Astrocyte of the spinal cord (primary cell): ENCODE measurements at places on chromosomes 5 and 9.

GRCh38 chr9:114777821-114778609 is 27.8 kb downstream of the TNFSF15 start:
- no peak for DNase-seq

DNA sequence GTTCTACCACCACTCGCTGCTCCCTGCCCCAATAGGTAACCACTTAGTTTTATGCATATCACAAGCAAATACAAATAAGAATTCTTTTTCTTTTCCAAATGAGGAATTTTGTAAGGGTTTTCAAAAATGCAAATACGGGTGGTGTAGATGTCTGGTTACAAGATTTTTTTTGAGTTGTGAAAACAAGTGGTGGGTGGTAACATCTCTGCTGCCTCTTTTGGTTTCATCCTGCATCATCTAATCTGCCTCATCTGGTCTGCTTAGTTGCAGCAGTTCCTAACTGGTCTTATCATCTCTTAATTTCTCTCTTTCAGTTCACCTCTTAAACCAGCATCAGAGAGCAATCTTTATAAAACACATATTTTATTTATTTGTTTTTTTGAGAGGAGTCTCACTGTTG is 5.3 kb downstream of the NFX1 start:
- DNase-seq = no peak

DNA sequence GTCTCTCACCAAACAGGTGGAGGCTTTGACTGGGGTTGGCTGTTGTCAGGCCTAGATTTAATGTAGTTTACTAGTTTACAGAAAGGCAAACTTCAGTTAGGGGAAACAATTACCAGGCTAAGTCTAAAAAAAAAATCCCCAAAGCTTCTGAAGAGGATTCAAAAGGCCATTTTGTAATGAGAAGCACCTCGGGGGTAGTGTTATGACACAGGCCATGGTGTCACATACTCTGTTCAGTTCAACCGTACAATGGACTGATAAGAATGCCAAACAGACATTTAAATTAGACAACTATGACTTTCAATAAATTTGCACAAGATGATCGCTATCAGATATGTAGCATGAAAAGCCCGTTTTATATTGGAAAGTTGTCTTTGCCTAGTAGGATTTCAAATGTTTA is 120.1 kb upstream of the PCA3 start:
- no peak for DNase-seq

DNA sequence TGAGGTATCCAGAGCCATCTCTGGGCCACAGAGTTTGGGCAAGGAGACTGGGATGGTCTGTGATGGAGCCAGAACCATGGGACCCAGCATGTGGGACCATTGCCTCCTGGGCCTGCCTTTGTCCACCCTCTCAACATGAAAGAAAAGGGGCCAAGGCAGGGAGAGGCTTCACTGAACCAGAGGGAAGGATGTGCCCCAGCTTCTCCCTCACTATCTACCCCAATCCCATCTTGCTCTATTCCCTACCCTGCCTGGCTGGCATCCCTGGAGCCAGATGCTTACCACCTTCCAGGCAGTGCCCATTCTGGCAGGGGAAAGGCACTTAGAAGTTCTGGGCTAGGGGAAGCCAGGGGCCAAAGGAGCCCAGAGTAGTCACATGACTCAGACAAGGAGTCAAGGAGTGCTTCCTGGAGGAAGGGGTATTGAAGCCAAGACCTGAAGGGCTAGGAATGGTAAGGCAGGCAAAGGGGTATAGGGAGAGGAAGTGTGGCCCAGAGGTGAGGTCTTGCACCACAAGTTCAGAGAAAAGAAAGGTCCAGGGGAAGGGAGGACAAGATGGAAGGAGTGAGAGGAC is 9.8 kb downstream of the PDLIM4 start:
- DNase-seq = no peak

GRCh38 chr5:15168358-15168757 is 296.8 kb upstream of the ANKH start:
- no peak for DNase-seq

DNA sequence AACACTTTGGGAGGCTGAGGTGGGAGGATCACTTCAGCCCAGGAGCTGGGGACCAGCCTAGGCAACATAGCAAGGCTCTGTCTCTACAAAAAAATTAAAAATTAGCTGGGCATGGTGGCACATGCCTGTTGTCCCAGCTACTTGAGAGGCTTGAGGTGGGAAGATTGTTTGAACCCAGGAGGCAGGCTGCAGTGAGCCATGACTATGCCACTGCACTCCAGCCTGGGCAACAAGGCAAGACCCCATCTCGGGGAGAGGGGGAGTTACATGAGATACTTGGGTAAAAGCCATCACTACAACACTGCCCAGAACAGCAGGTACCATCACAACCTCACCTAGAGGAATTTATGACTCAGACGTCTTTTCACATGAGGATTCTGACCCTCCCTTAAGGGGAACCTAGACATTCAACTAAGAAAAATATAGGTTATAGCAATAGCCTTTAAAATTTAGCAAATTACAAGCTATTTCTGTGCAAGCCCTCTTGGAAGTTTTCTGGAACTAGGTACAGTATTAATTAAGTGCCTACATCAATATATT is 143.5 kb downstream of the NFIB start:
- DNase-seq = no peak

DNA sequence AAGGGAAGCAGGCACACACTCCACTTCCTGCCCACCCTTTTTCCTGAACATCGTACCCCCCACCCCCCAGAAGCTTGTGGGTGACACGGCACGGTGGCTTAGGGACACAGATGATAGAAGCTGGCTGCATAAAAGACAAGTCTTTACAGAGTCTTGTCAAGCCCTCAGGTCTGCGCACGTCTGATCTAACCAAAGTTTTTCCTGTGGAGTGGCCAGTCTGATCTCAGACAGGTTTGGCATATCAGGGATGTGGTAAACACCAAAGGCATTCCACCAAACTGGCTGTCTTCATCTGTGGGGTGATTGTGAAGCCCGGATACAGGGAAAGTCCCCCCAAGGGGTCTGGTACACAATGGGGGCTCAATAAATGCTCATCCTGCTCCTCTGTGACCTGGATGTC is 50.0 kb downstream of the CRB2 start:
- DNase-seq = no peak

DNA sequence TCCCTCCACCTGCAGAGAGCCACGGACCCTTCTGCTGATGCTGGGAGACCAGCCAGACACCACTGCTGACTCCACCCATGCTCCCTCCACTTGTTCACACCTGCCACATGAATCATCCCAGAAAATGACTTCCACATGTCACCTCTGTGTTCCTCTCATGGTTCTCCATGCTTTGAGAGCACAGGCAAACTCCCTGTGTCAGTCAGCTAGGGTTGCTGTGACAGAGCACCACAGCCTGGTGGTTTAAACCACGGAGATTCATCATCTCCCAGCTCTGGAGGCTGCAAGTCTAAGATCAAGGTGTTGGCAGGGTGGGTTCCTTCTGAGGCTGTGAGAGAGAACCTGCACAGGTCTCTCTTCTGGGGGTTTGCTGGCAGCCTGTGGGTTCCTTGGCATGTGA is 381.4 kb downstream of the GADD45G start:
- no peak for DNase-seq

GRCh38 chr5:107840592-107840991 is 169.9 kb upstream of the EFNA5 start:
- DNase-seq = no peak

GRCh38 chr9:76415154-76415553 is 20.9 kb upstream of the RFK start:
- peak; percentile 33 for DNase-seq

GRCh38 chr9:117485176-117485575 is 70.3 kb upstream of the ASTN2 start:
- peak; percentile 5 for DNase-seq

- DNase-seq = peak; percentile 29
These were observed 46.1 kb downstream of the NIPAL4 start for GRCh38 chr5:157506066-157506590.

GRCh38 chr5:77761606-77762005 is 14.5 kb downstream of the TBCA start:
- DNase-seq = no peak

GRCh38 chr9:90022474-90022873 is 417.7 kb downstream of the GADD45G start:
- DNase-seq = no peak

DNA sequence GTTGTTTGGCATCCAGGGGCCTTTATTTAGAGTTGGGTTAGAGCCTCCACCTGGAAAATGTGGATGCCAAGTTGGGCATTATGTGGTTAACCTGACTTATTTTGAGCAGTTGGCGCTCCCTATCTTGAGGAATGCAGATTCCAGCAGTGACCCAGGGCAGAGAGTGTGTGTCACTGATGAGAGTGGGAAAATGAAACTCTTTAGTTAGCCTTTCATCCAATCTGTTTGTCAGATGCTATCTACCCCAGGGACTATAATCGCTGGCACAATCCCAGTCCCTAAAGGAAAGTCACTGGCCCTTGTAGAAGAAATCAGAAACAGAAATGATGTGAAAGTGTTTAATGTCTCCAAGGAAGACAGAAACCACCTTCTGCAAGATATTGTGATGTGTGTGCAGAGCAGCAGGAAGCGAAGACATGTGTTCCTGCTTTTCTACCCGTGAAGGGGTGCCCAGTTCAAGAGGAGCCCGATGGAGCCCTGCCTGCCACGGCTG is 10.2 kb upstream of the STING1 start:
- DNase-seq = no peak

DNA sequence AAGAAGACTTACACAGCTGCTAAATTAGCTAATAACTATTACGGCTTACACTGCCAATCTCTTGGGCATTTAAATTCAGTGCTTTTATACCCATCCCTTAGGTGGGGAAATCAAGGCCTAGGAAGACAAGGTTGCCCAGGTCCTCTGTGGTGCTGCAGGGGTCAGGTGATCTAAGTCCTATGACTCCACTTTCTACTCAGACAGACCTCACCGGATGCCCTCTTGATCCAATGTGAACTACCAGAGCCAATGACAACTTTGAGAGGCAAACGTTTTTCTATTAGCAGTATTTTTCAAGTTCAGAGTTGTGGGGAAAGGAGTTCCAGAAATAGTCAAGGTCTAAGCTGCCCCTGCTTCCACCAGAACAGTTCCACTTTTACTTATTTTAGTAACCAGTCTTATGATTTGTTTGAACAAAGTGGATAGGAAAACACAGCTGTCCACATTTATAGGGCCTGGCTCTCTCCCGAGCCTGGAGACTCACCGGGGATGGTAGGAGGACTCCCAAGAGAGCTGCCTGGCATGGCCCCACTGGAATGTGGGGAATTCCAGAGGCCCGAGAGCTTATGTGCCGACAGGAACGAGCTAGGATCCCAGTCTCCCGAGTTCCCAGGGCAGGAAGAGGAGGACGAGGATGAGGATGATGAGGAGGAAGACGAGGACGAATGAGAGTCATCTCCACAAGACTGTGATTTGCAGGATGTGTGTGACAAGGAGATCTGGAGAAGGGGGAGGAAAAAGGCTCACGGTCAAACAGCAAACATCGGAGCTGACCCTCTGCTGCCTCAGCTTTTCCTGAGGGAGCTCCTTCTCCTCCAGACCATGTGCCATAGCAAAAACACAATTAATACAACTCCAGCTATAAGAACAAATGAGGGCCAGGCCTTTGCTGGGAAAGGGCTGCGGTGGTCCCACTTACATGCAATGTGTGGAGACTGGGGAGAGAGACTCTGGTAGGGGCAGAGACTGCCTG is 16.7 kb downstream of the FAM193B start:
- peak; percentile 67 for DNase-seq

GRCh38 chr5:160360310-160360709 is 10.1 kb downstream of the C1QTNF2 start:
- DNase-seq = no peak

- DNase-seq = peak; percentile 61
These were observed 28.0 kb downstream of the TEX10 start for GRCh38 chr9:100324594-100325200.

DNA sequence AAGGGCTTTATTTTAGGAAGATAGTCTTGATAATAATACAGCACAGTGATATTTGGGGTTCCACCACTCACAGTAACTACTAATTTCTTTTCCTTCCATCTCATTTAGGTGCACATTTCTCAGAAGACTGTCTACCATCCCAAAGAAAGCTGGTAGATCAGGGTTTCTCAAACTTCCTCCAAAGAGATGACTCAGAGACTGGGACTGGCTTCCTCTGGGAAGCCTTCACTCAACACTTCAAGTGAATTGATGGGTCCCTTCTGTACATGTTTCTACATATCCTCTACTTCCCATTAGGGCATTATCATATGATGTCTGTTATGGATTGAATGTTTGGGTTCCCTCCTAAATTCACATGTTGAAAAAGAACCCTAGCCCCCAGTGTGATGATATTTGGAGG is 138.5 kb downstream of the SPOCK1 start:
- no peak for DNase-seq

DNA sequence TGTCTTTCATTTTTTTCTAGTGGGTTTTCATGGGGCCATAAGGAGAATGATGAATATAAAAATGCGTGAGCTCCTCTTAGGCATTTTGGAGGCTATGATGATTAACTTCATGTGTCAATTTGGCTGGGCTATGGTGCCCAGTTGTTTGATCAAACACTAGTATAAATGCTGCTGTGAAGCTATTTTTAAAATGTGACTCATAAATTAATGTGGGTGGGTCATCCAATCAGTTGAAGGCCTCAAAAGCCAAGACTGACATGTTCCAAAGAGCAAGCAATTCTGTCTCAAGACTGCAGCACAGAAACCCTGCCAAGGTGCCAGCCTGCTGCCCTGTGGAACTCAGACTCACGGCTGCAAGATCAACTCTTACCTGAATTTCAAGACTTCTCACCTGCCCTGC is 24.4 kb upstream of the ICE1 start:
- DNase-seq = no peak

- no peak for DNase-seq
These were observed 109.4 kb downstream of the ASTN2 start for GRCh38 chr9:117305454-117305853.

GRCh38 chr5:148912714-148913398 is 86.4 kb downstream of the ADRB2 start:
- peak; percentile 91 for DNase-seq

GRCh38 chr9:82883436-82883835 is 179.5 kb downstream of the RASEF start:
- no peak for DNase-seq

- DNase-seq = no peak
These were observed 3.0 kb downstream of the DAP start for GRCh38 chr5:10757922-10758555.
